ENCODE measurements at places on chromosomes 3 and 15. TPM values are rescaled to one million over a fixed set of nuclear protein-coding genes. Genes with fewer than 3 reads are reported as not detected.
A peak's percentile ranks its signal among the peaks of the same experiment; 100 is the strongest.

GRCh38 chr3:25556447-25556846 is 108.3 kb downstream of the TOP2B start:
- no peak for DNase-seq

DNA sequence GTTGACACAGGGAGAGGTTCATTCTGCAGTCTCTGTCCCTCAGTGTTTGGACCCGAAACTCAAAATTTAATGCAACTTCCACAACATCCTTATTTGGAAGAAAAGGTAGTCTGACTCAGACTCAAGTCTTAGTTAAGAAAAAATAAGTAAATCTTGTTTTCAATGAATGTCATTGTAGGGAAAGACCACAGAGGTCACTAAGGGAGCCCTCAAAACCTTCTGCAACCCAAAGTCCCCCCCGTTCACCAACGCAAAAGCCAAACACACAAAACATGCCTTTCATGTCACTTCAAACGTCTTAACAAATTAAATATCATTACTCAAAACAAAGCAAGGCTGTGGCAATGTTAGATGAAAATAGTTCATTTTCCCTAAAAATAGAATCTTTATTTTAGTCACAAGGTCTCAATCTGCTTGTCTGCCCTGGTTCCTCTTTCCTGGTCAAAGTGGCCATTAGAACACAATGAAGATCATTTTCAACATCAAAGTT is 20.9 kb upstream of the SSUH2 start:
- no peak for DNase-seq

CCDC54 gene
- not detected for total RNA-seq

GRCh38 chr3:39277893-39278615 is 1.8 kb downstream of the CX3CR1 start:
- DNase-seq, result no peak

GRCh38 chr15:91864664-91865063 is 11.2 kb downstream of the SLCO3A1 start:
- DNase-seq, result no peak

DNA sequence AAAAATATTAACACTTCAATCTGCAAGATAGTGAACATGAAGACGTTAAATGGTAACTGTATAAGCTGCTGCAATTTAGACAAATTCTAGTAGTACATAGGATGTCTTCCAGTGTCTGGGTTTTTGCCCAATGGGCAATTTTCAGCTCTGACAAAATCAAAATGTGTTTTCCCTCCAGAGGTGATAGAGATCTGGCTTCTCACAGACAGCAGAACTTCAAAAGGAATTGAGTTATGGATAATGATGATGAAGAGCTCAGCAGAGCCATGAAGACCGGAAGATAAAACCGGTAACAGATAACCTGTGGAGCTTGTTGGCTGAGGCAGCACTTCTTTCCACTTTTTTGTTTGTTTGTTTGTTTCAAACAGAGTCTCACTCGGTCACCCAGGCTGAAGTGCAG is 89.4 kb upstream of the NTRK3 start:
- no peak for DNase-seq

- DNase-seq, result no peak
Measured at GRCh38 chr3:134929976-134930375, 134.9 kb downstream of the EPHB1 start.

- DNase-seq, result peak; percentile 53
Measured at GRCh38 chr15:80234883-80235282, 17.1 kb downstream of the CTXND1 start.

GP9 gene
- not detected for total RNA-seq

- no peak for DNase-seq
Measured at GRCh38 chr3:126529585-126530170, 5.7 kb downstream of the CHST13 start.

GRCh38 chr3:146161663-146162002 is 649 bp upstream of the PLOD2 start:
- no peak for DNase-seq

- DNase-seq, result no peak
Measured at GRCh38 chr15:81113204-81113657, 20.8 kb upstream of the CFAP161 start.

ERICH6 gene
- total RNA-seq, result not detected

GOLGA6B gene
- not detected for total RNA-seq

GRCh38 chr15:24899795-24900194 is 55.0 kb upstream of the SNRPN start:
- no peak for DNase-seq

DNA sequence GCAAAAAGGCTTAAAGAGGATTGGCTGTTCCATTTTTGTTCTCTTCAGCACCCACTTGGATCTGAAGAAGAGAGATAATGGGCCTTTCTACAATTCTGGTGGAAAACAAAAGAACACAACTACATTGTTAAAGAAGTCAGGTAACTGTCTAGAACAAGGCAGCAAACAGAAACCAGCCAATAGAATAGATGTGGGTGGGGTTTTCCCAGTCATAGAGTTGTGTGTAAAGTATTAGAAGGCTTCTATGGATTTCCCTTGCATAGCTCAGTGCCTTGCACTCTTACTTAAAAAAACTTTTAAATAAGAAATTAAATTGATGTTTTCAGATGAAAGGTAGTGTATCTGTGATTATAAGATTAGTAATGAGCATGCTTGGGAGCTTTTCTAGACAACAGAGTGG is 462.7 kb upstream of the ATP11B start:
- no peak for DNase-seq

NMB gene
- total RNA-seq, result 1.7 TPM

GRCh38 chr15:44918136-44918535 is 38.4 kb upstream of the TERB2 start:
- no peak for DNase-seq

- DNase-seq, result no peak
Measured at GRCh38 chr3:76400141-76400540, 614.8 kb upstream of the ZNF717 start.

DNA sequence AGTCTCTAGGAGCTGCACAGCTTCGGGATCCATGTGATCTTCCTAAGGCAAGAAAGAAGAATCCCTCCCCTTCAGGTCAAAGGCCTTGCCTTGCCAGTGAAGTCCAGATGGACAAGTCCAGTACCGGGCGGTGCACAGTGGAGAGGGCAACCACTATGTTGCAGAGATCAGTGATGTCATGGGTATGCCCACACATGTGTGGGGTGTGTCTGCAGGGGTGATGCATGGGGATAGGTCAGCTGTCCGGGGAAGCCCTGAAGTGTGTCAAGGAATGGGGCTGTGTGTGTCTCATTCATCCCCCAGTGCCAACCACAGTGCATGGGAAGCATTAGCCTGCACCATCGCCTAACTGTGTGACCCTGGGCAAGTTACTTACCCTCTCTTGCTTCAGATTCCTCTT is 66.5 kb downstream of the TLE3 start:
- DNase-seq, result no peak

DNA sequence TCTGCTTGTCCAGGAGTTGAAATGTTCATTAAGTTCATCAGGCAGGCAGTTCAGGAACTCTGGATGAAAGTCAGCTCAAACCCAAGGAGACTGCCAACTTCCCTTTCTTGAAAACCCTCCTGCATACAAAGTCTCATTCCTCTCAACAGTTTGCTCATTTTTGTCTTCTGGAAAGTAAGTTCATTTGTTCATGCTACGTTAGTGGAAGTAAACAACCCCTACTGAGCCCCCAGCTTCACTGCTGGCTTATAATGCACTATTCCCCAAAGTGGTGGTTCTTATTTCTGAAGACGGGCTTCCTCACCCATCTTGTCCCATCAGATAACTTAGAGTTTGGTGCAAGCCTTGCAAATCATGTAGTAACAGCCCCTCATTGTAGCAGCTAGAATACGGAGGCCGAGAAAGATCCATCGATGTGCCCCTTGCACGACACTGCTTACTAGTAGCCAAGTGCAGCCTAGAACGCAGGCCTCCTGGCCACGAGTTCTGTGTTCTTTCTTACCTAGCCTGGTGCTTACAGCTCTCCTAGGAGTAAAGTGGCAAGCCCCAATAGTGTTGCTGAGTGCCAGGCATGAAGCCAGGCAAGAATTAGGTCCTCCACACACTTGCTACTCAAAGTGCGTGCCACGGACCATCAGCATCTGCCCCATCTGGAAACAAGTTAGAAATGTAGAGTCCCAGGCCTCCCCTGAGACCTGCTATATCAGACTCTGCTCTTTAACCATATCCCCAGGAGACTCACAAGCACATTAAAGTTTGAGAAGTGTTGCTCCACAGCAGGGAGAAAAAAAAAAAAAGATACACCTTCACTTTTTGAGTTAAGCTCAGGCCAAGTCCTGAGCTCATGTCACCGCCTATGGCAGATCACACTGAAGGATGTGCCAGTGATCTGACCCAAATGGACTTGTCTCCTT is 82.5 kb downstream of the RFTN1 start:
- no peak for DNase-seq

SAMD7 gene
- total RNA-seq, result not detected

DNA sequence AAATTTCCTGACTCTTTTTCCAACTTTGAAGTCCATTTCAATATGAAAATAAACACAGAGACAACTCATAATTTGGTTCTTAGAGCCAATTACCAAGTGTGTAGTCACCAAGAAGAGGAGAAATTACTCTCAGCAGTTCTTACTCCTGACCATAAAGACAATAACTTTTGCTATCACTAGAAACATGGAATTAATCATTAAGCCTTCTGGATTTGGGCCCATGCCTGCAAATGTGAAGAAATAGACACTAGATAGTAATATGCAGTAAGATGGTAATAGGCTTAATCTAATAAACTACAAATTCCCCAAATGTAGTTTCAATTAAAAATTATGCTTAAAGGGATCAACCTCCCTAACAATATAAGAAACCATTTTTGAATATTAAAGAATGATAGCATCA is 185.1 kb upstream of the AGTR1 start:
- DNase-seq, result no peak
